ENCODE measurements at places on chromosomes 2 and 18.

- no peak for DNase-seq
Measured at GRCh38 chr2:148794558-148794957, 80.5 kb upstream of the KIF5C start.

GRCh38 chr2:110716959-110717645, 15.3 kb upstream of the ACOXL start:
- DNase-seq = no peak

- DNase-seq = no peak
Measured at GRCh38 chr2:554444-554843, 122.8 kb downstream of the TMEM18 start.

GRCh38 chr2:164523726-164524125, 97.6 kb downstream of the GRB14 start:
- DNase-seq = no peak

DNA sequence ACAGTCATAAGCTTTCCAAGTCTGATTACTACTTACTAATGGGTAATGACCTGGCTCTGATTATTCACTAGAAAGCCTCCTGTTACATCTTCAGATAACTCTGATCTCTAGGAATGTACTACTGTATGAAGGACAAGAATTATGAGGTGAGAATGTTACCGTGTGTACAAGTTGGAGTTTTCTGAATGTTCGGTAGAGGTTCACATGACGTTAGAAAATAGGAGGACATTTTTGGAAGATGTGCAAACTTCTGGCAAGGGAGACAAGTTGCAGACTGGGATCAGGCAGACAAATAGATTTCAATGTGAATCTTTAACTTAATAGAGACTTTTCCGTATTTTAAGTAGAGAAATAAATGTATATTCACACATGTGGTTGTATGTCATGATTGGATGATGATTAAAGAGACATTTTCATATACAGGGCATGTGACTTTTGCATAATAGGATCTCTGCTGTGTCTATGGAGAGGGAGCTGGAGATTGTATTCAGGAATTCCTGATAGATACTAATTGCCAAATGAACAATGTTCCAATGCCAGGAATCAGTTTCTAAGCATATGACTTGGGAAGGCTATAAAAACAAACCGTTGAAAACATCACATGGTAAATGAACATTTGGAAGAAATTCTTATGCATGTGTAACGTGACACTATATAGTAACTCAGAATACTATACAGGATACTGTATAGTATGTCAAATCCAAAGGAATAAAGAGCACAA, 1695.8 kb upstream of the PIK3C3 start:
- no peak for DNase-seq

GRCh38 chr18:27377251-27377650, 192.1 kb upstream of the CHST9 start:
- no peak for DNase-seq

DNA sequence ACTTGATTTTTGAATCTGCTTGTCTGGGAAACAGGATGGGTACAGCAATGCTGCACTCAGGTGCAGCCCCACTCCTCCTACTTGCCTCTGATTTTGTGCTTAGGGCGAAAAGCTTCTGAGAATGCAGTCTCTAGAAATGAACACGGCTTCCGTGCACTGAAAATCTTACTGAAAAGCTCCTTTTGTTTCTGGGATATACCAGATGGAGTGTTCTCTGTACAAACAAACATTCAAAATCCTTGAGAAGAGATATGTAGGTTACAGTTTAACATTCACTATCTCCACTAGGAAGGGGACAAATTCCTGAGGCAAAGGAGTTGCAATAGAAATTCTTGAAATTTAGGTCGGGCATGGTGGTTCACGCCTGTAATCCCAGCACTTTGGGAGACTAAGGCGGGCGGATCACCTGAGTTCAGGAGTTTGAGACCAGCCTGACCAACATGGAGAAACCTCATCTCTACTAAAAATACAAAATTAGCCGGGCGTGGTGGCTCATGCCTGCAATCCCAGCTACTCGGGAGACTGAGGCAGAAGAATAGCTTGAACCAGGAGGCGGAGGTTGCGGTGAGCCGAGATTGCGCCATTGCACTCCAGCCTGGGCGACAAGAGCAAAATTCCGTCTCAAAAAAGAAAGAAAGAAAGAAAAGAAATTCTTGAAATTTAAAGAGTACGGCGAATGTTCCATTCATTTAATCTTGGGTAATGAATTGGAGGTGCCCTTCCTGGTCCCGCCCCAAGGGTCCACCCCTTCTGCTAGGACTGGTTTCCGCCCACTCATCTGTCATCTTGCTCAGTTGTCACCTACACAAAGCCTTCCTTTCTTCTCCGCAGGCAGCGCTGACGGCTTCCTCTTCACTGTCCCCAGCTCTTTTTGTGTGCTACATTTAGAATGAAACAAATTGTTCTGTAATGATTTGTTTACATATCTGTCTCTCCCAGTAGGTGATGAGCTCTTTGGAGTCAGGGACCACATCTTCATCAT, 92.4 kb downstream of the SOCS6 start:
- DNase-seq = no peak

DNA sequence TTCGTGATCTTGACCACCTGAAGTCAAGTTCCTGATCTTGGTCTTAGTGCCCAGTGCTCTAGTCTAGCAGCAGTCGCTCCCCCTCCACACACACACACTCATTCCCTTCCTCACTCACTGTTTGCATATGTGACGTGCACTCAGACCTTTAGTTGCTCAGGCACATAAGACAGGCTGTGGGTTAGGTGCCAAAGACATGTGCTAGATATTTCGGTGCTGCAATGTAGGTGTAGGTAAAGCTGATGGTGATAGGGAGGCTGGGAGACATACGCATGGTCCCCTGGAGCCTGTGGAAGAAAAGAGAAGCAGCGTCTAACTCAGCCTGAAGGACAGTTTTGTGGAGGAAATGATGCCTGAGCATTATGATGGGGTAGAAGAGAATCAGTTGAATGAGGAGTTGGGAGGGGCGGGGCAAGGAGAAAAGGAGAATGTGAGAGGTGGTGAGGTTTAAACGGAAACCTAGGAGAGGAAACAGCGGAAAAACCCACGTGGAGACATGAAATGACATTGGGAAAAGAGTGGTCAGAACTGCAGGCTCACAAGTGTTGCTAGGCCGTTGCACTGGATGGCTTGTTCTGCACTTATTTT, 3.8 kb downstream of the TTC39C start:
- no peak for DNase-seq

- no peak for DNase-seq
Measured at GRCh38 chr2:130264501-130264900, 66.3 kb upstream of the TUBA3E start.

DNA sequence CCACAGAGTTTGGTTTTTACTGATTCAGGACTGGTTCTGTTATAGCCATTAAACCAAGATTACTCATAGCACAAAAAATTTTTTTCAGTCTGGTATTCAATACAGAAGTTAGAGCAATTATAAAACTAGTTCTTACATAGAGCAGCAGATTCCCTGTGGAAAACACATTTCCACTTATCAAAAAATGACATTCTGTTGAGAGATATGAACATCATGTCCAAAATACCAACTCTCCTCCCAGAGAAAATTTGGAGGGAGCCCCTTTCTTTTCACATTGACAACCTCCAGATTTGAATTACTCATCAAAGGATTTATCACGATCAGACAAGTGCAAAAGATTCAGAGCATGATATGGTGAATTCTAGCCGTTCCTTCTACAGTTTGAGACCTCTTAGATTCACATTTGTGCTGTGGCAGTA, 126.8 kb upstream of the SERPINE2 start:
- DNase-seq = no peak

GRCh38 chr2:29603341-29603740, 318.0 kb downstream of the ALK start:
- no peak for DNase-seq

- DNase-seq = no peak
Measured at GRCh38 chr2:9249020-9249800, 42.6 kb downstream of the ASAP2 start.

- DNase-seq = no peak
Measured at GRCh38 chr2:197307933-197308521, 2.6 kb downstream of the ANKRD44 start.

- DNase-seq = no peak
Measured at GRCh38 chr2:10992023-10992791, 80.5 kb downstream of the KCNF1 start.

DNA sequence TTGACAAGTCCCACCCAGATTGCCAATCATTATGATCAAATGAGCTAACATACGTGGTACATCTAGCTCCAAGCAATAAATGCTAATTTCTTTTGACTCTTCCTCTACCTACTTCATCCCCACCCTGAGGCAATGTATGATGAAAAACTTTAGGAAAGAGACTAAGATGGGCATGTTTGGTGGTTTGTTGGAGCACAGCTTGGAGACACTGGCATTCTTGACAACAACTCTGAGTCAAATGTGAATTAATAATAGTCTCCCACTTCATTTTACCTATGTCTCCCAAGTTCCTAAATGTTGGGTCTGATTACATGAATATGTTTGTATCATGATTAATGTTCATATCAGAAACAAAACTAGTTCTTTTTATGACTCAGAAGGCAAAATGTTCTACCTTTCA, 36.6 kb downstream of the EXOC6B start:
- no peak for DNase-seq

DNA sequence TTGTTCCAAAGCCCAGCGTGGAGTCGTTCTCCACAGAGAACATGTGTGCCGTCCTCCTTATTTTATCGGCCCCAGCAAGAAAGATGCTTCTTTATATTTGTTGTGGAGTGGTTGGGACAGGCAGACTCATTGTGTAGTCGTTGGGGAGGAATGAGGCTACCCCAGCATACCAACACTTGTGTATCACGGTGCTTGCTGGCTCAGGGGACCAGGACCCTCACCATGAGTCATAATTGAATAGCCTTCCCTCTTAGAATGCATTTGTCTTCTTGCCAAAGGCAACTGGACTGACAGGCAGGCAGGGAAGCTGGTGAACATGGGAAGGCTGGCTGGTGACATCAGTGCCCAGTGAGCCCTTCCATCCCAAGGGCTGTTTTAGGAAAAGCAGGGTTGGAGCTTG, 4.7 kb downstream of the CAPN10 start:
- DNase-seq = no peak

GRCh38 chr2:180578441-180578840, 402.0 kb upstream of the UBE2E3 start:
- no peak for DNase-seq

GRCh38 chr18:48521723-48522122, 17.1 kb upstream of the CTIF start:
- DNase-seq = no peak

DNA sequence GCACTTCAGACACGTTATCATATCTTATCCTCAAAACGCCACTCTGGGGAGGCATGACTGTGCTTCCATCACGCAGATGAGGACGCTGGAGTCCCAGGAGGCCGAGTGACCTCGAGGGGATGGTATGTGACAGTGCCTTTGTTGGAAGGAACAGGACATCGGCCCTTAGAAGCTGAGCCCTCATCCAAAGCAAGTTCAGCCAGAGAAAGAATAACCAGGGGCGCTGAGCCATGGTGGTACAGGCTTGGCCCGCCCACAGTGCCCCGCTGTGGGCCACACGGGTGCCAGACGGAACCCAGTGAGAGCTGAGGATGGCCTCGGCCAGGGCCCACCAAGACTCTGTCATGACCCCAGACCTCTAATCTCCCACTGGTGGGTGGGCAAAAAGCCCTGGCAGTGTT, 31.3 kb downstream of the HS1BP3 start:
- DNase-seq = no peak

DNA sequence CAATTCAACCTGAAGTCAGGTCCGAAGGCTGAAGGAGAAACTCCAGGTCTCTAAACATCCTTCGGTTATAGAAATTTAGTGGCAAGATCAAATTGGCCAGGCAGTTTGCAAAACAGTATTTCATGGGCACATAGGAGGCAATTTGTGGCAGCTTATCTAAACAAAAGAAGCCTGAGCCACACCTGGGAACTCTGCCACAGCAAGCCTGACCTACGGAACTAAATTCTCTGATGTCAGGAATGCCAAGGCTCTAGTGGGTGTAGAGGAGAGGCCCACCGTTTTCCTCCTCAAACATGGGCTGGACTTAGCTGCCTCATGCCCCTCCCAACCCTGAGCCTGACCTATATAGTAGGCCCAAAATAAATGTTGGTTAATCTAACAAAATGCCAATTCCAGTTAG, 16.0 kb downstream of the SATB2 start:
- DNase-seq = no peak

DNA sequence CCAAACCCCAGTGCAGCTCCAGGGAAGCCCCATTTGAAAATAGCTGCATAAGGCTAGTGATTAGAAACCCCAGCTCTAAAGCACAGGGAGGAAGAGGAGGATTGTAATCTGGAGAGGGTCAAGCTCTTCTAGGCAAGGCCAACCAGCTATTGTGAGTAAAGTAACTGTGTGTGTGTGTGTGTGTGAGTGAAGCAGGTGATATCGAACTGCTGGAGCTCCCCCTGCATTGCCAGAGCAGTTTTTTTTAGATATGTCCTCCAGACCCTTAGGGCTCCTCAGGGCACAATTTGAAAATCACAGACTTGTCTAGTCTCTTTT, 177.4 kb upstream of the NABP1 start:
- no peak for DNase-seq

DNA sequence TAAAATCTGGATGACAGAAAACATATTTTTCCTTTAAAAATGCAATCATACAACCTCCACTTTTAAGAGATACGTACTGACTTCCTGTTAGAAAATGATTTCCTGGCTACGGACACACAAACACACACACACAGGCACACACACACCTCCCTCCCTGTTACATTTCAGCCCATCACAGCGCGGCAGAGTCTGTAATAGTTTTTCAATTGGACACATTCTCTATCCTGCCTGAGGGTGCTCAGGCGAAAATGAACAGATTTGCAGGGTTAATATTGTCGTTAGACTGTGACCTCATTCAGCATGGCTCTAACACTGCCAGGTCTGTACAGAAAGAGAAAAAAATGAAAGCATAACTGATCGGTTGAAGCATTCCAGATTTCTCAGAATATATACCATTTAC, 45.0 kb downstream of the KCTD1 start:
- no peak for DNase-seq

GRCh38 chr2:146209842-146210275, 1635.0 kb upstream of the ACVR2A start:
- DNase-seq = no peak

GRCh38 chr2:205773989-205774388, 91.7 kb downstream of the NRP2 start:
- no peak for DNase-seq

DNA sequence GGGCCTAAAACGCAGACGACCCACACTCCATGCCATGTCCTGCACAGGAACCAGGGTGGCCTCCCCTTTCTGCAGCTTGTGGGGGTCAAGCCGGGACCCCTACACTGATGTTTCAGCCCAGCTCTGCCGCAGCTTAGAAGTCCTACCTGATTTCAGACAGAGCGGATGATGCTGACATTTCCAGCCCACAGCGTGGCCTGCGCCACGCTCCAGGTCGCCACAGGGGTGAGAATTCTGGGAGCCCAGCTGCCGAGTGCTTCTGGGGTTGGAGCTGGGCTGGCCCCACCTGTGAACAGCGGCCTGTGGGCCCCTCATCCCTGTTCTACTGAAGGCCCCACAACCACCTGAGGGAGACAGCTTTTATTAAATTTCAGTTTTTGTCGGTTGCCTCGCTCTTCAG, 77.2 kb downstream of the NFATC1 start:
- DNase-seq = no peak

- DNase-seq = no peak
Measured at GRCh38 chr2:218168635-218169462, 2.1 kb upstream of the CXCR1 start.

- no peak for DNase-seq
Measured at GRCh38 chr2:46340740-46341420, 43.7 kb downstream of the EPAS1 start.

GRCh38 chr2:163799807-163800206, 64.0 kb upstream of the FIGN start:
- no peak for DNase-seq

All from brain pericyte (primary cell).